ENCODE measurements at places on chromosomes 1 and 21. TPM values are rescaled to one million over a fixed set of nuclear protein-coding genes. Genes with fewer than 3 reads are reported as not detected.

CYP2J2 gene
- 0.49 TPM for total RNA-seq

HMGN1 gene
- 127 TPM for total RNA-seq

VASH2 gene
- total RNA-seq: 37.6 TPM

ANXA9 gene
- total RNA-seq: not detected

GRIK1 gene
- 4.9 TPM for total RNA-seq

CD2 gene
- not detected for total RNA-seq

TAS1R1 gene
- not detected for total RNA-seq

GLUL gene
- total RNA-seq: 185 TPM

NES gene
- total RNA-seq: 47.2 TPM

SMIM1 gene
- not detected for total RNA-seq

KLHL12 gene
- 32.9 TPM for total RNA-seq

EPRS1 gene
- 137 TPM for total RNA-seq
